ENCODE measurements at places on chromosomes 16 and 17.

- no peak for DNase-seq
Measured at GRCh38 chr16:8146256-8147012, 443.9 kb downstream of the TMEM114 start.

DNA sequence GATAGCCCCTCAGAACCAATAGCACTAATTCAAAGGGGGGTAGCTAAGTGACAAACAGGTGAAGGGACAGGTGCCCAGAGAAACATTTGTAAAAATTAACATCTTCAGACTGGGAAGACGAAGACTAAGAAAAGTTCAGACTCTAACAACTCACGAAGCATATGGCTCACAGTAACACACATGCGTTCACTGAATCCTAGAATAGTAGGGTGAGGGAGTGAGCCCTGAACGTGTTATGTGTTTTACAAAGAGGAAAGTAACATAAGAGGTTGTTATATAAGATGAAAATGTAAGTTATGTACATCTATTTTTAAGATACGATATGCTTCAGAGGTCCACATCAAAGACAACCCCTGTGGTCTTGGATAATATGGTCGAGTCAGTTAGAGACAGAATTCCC is 15.2 kb downstream of the GSG1L2 start:
- DNase-seq, result no peak

DNA sequence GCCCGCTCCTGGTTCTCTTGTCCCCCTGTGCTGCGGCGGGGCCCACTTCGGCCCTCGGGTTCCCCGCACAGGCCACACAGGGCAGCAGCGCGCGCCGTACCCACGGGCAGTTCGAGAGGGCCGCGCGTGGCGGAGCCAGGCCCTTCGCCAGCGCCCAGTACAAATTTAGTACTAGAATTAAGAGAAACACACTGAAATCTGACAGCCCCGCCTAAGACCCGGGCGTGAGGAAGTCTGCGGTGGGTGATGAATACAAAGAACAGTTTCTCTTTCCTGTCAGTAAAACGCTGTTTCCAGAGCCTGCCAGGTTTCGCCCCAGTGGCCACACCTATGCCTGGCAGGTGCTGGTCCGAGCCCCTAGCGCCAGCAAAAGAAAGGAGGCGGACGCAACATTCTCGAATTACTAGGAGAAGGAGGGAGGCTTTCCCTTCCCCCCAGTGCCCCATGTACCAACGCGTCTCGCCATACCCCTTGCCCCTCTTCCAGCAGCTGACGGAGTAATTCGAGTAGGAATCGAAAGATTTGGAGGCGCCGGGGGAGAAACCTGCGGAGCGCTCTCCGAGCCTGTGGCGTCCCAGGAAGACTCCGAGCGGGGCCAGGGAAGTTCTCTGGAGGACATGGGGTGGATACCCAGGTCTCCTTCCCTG is 591 bp upstream of the SLFN5 start:
- peak; percentile 91 for DNase-seq

- no peak for DNase-seq
Measured at GRCh38 chr16:27826893-27827289, 236.6 kb downstream of the GSG1L start.

GRCh38 chr17:27995554-27995953 is 46.9 kb upstream of the NLK start:
- no peak for DNase-seq

- DNase-seq, result peak; percentile 92
Measured at GRCh38 chr17:7627250-7628121, at the start of gene SAT2. Gene SAT2 (minus strand): TSS chr17:7627821. CDS start chr17:7627635, 186 bp downstream.

DNA sequence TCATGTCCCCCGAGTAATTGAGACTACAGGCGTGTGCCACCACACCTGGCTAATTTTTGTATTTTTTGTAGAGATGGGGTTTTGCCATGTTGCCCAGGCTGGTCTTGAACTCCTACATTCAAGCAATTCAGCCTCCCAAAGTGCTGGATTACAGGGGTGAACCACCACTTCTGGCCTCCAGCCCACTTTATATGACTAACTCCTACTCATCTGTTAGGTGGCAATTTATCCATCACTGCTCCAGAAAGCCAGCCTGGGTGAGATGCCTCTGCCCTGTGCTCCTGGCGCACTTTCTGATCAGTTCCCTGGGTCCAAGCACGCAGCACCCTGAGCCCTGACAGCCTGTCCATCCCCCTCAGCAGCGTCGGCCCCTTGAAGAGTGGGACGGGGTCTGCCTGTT is 29.4 kb downstream of the ADAM11 start:
- no peak for DNase-seq

GRCh38 chr17:8162997-8163977 is 539 bp upstream of the VAMP2 start:
- peak; percentile 38 for DNase-seq

- peak; percentile 73 for DNase-seq
Measured at GRCh38 chr17:36463916-36464764, 22.3 kb upstream of the ZNHIT3 start.

DNA sequence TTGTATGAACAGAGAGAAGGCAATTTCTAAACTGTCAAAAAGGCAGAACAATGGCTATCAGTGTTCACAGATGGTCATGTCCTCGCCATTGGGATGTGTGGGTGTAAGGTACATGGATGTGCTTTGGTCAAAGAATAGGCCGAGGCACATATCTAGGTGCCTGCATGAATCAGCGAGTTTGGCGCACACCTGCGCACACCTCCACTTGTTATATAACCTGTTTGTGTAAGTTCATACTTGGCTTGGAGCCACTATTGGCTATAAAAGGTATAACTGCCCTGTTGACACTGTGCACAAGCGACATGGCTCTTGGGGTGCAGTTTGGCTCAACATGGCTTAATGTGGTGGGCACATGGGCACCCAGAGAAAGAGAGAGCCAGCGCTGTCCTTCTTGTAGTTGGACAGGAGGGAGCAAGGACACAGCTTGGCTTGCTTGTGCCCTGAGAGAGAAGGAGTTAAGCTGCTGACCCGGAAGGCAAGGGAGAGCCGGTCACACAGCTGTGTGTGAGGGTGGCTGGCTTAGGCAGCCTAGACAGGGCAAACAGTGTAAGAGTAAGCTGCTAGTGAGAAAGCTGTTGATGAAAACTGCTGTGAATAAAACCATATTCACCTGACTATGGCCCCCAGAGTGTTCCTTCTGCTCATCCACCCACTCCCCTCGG is 499.1 kb downstream of the KCNJ2 start:
- DNase-seq, result no peak

GRCh38 chr17:76085066-76085730 is 6.2 kb downstream of the ZACN start:
- DNase-seq, result no peak

DNA sequence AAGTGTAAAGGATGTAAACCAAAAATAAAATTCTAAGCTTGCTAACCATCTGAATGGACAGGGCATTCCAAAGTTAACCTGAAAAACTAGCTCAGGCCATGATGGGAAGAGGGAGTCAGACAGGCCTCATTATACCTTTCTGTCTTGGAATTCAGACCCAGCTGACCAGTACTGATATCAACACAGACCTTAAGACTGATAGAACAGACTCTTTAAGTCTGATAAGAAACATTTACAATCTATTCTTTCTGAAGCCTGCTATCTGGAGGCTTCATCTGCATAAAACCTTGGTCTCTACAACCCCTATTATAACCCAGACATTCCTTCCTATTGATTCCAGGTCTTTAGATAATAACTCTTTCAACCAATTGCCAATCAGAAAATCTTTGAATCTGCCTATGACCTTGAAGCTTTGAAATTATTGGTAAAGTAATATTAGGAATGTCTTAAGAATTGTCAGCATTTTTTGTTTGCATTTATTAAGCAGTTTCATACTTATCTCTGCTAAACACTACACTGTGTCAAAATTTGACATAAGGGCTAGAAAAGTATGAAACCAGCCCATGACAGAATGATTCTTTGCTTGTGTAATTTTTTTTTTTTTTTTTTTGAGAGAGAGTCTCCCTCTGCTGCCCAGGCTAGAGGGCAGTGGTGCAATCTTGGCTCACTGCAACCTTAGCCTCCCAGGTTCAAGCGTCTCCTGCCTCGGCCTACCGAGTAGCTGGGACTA is 12.9 kb upstream of the PRSS54 start:
- no peak for DNase-seq

DNA sequence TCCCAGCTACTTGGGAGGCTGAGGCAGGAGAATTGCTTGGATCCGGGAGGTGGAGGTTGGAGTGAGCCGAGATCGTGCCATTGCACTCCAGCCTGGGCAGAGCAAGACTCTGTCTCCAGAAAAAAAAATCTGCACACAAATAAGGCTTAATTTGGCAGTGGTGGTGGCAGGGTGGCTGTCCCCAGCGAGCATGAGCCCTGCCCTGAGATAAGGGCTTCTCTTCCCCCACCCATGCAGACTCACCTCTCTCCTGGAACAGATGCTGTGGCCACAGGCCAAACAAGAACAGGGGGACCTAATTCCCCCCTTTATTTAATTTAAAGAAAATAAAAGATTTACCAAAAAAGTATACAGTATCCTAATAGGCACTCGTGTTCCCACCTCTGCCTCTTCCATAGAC is 157.2 kb downstream of the RAB11FIP4 start:
- DNase-seq, result no peak

- DNase-seq, result no peak
Measured at GRCh38 chr17:72890711-72891110, 201.8 kb downstream of the SLC39A11 start.

- DNase-seq, result no peak
Measured at GRCh38 chr16:80092681-80093080, 448.1 kb upstream of the DYNLRB2 start.

DNA sequence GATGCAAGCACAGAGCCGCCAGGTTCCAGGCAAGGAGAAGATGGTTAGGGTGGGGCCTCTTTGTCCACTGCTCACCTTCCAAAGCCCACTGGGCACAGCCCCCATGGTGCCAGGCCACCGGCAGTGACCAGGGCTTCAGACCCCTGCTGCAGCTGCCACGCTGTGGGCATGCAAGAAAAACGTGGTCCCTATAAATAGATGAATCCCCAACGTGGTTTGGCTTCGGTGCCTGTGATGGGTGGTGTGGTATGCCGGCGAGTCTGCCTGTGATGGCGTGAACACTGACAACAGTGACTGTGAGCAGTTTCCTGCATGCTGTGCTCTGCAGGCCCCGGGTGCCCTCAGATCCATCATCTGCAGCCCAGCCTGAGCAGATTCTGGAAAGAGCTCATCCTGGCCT is 36.6 kb downstream of the RAB11FIP4 start:
- DNase-seq, result no peak

- DNase-seq, result no peak
Measured at GRCh38 chr16:70657956-70658355, 11.6 kb downstream of the IL34 start.

GRCh38 chr16:84049403-84050060 is 6.9 kb upstream of the SLC38A8 start:
- no peak for DNase-seq
